ENCODE measurements at places on chromosomes 3 and 15. TPM values are rescaled to one million over a fixed set of nuclear protein-coding genes. Genes with fewer than 3 reads are reported as not detected.

RAB6B gene
- 1.4 TPM for total RNA-seq

RPL39L gene
- total RNA-seq, result 10.3 TPM

NPAP1 gene
- total RNA-seq, result not detected

RASL12 gene
- total RNA-seq, result 0.08 TPM

NEK4 gene
- total RNA-seq, result 24.1 TPM

ENTPD3 gene
- total RNA-seq, result not detected

ARHGEF3 gene
- 24.9 TPM for total RNA-seq

KIF23 gene
- 137 TPM for total RNA-seq

GRCh38 chr3:128767094-128767750 lies 41.2 kb downstream of the RAB7A start:
- DNase-seq, result no peak

DNA sequence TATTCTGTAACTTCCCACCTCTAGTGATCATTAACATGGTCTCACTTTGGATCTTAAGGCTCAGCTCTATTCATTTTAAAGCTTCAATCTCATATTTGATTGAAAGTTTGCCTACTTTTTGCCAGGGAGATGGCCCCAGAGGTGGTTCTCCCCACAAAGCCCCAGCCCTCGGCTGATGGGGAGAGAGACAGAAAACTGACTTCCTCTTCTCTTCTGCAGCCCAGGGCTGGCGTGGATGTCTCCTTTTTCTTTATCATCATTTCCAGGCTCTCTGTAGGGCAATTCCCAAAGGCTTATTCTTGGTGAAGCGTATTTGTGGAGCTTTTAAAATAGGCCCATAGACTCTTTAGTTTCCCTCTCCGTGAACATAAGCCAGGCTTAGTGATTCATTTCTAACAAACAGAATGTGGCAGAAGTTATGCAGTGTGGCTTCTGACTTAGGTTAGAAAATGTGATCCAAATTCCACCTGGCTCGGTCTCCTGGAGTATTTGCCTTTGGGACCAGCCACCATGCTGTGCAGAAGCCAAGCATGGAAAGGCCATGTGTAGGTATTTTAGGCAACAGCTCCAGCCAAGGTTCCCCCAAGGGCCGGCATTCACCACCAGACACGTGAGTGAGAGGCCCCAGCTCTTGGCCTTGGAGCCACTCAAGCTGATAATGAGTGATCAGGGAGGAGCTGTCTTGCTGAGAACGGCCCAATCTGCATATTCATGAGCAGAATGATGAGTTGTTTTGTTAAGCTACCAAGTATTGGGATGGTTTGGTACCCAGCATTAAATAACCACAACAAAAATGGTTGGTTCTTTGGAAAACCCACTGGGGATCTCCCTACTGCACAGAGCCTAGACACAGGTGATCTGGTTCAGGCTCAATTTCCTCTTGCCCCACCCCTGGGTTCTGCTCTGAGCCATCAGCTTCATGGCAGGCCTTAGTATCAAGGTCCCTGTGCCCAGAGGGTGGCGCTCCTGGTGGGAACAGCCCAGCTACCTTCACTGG lies 353.2 kb upstream of the PROK2 start:
- DNase-seq, result no peak

DNA sequence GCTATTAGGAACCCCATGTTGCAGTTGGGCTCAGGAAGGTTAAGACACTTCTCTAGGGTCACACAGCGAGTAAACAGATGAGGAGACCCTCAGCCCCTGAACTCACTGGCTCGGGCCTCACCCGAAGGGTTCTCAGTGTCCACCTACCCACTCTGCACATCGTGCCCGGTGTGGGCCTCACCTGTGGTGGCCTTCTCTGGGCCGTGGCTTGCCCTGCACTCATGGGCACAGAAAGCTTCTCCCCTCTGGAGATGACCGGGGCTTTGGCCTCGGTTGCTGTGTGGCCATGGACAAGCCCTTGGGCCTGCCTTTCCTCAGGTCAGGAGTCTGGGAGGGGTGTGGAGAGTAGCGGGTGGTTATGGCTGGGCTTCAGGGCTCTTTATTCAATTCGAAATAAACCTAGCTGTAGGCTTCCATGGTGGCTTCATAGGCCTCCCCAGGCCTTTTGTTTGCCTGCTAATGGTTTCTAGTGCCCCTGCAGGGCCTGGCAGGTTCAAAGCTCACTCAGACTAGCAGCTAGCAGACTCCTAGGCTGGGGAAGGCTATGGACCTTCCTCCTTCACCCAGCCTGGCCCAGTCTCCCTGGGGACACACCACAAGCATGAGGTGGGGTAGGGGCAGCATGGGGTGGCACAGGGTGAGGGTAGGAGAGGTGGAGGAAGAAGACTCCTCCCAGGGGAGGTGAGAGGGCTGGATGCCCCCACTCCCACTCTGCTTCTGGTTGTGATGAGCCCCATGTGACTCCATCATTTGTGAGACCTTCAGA lies 103.1 kb downstream of the LINGO1 start:
- no peak for DNase-seq

DNA sequence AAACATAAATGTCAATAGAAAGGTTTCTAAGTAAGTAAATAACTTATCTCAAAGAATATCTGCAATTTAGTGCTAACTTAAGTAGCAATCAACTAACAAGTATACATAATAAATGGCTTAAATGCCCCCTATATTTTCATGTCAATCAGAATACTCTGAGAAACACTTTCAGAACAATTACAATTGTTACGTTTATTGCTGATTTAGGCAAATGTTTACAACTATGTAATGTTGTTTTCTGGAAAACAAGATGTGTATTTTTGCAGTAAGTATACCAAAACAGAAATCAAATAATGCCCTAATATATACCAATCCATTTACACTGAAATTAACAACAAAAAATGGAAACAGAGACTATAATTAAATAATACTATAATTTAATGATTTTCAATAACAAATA lies 13.2 kb downstream of the TUBGCP5 start:
- DNase-seq, result no peak

DNA sequence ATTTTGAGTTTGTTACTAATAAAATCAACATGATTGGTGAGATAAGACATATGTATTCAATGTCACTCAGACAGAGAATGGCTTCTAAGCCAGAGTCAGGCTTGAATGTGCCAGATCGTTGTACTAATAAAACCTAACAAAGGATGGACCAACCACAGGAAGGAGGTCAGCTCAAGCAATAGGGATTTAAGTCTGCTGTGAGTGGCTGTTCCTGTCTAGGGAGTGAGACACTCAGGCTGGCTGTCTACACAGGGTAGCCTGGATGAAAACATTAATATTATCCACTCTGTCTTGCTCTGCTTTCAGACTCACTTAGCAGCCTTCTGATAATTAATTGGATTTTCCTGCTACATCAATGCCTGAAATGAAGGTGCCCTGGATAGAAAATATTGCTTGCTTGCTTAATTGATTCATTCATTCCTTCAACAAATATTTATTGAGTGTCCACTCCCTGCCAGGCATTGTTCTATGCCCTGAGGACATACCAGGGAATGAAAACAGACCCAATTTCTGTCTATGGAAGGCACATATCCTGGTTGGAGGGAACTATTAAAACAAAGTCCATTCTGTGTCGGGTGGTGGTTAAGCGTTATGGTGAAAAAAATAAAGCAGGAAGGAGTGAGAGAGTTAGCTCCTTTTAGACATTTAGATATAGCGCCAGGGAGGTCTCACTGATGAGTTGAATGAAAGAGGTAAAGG lies 239.4 kb downstream of the CHST2 start:
- no peak for DNase-seq

DNA sequence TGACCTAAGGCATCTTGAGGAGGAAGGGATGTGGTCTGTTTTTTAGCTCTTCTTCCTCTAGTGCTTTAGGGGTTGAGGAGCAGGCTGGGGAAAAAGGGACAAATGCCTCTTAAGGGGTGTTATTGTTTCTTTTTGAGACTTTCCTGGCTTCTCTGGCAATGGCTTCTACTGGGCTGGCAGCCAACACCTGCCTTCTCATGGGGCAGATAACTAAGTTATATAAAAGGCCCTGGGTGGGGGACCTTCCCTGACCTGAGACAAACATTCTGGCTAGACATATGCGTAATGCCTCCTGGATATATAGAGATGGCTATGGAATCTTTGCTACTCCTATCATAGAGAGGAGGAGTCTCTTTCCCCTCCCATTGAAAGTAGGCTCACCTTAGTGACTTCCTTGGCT lies 179.2 kb upstream of the PROK2 start:
- no peak for DNase-seq

GRCh38 chr3:9036404-9037131 lies 73.3 kb upstream of the RAD18 start:
- peak; percentile 74 for DNase-seq

DNA sequence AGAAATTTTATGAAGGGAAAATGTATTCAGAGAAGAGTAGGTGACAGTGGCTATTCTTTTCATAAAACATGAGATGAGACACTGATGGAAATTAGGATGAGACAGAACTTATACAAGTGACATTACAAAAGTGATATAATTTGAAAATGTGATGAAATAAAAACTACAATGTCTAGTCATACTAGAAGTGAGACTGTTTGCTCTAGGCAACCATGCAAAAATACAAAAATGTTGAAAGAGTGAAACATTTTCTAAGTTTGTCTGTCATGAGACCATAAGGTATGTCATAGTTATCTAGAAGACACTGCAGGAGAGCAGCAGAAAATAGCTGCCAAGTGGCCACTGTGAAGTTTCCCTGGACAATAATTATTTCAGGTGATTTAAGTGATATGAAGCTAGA lies 459.5 kb downstream of the DIPK2A start:
- DNase-seq, result no peak

DNA sequence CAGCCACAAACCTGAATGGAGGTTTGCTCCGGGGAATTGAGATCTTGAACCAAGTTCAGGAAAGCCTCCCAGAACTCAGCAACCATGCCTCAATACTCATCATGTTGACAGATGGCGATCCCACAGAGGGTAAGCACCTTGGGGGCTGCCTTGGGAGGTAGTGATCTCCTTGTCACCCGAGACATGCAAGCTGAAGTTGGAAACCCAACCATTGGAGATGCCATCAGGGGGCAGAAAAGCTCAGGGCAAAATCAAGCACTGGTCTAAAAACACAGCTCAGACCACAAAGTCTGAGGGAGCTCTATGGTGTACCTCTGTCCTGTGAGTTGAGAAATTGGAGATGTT lies 5.8 kb downstream of the ITIH1 start:
- no peak for DNase-seq

- DNase-seq, result no peak
Measured at GRCh38 chr15:70079888-70080287, 17.8 kb downstream of the TLE3 start.

DNA sequence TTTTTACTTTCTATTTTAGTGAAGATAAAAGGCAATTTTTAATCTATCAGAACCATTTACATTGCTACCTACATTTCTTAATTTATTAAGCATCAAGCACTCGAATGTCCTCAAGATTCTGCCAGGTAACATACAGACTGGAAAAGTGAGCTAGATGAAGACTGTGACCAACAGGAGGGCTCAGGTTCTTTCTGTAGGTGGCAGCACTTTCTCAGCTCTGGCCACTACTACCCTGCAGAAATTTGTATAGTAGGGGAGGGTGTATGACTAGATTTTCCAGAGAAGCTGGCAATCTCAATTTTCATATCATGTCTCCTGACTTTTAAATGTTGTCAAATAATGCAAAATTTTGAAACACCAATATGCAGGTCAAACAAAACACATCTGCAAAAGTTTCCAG lies 165.0 kb upstream of the SUCLG2 start:
- DNase-seq, result no peak

- DNase-seq, result no peak
Measured at GRCh38 chr3:137222736-137223225, 265.0 kb downstream of the IL20RB start.

DNA sequence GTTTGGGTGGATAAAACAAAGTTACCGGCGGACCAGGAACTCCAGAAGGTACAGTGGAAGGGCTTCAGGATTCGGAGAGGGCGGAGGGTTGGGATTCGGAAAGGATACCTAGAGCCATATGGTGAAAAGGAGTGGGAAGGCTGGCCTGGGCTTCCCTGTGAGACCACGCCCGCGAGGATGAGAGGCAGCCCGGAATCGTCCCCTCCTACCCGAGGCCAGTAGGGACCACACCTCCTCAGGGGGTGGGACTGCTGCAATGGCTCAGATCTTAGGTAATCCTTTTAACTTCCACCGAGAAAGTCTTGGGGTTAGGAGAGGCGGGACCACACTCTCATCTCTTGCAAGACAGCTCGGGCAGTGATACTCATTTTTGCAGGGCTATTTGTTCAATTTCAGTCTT lies 511.3 kb downstream of the OCA2 start:
- no peak for DNase-seq

- no peak for DNase-seq
Measured at GRCh38 chr3:14842277-14842676, 23.5 kb downstream of the FGD5 start.

DNA sequence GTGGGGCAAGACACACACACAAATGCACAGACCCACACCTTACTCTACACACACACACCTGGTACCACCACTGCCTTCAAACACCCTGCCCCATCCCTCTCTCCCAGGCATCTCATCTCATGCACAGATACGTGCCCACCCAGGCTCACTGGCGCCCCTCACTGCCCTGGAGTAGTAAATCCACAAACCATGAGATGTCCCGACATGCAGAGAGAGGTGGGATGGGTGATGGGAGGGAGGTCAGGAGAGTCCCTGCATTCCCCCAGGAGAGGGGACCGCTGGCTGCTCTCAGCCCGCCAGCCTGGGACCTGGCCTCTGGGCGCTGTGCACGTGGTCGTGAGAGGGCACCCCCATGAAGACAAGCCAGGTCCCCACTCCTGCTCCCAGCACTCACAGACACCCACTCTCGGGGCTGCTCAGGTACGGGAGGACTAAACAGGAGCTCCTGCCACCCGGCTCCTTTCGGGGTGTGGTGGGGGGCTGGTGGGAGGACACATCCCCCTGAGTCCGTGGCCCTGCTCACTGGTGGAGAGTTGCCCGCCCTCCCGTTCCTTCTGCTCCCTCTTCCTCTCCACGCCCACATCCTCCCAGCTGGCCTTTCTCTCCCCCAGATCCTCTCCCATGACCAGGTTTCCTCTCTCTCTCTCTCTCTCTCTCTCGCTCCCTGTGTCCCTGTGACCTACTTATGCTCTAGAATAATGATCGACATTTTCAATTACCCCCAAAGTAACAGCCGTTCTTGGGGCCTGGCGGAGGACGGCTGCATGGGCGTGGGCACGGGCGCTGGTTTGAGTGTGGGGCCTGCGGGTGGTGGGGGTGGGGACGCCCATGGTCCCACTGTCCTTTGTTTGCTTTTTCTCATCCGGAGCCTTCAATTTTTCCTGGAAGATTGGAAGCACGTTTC lies 18.9 kb upstream of the CSPG4 start:
- DNase-seq, result peak; percentile 80

DNA sequence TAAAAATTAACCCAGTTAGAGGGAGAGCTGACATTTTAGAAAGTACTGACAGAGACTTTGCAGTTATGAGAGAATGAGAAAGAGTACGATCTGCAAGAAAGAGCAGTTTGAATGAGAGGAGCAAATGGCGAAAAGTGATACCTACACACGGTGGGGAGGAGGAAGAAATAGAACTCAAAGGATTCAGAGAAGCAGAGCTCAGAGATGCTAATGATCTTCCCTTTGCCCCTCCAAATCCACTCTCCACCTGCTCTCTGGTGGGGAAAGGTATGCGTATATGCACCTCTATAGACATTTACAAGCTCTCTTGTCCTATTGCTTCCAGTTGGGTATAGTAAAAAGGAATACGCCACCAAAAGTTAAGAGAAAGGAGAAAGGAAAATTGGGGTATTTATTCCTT lies 123.3 kb upstream of the TTC14 start:
- no peak for DNase-seq

GRCh38 chr3:41477399-41478014 lies 278.2 kb downstream of the CTNNB1 start:
- no peak for DNase-seq

Measured in SJCRH30 (cell line).